Kidney (tissue), 22 donors: ENCODE measurements at places on chromosomes 1 and 21.

DNA sequence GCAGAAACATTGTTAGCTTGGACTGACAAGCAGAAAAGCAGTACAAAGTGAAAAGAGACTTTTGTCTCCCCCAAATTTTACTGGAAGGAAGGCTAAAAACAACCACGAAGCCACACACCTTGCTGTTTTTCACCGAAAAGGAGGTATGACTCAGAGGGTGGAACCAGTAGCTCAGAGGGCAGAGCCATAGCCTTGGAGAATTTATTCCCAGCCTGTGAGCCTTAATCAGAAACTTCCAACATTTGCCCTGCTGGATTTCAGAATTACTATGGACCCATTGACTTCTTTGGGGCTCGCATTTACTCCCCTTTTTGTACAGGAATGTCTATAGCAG lies 32.0 kb downstream of the RPS6KC1 start:
- no peak for DNase-seq

GRCh38 chr1:223492044-223492443 lies 98.8 kb downstream of the CCDC185 start:
- no peak for DNase-seq

DNA sequence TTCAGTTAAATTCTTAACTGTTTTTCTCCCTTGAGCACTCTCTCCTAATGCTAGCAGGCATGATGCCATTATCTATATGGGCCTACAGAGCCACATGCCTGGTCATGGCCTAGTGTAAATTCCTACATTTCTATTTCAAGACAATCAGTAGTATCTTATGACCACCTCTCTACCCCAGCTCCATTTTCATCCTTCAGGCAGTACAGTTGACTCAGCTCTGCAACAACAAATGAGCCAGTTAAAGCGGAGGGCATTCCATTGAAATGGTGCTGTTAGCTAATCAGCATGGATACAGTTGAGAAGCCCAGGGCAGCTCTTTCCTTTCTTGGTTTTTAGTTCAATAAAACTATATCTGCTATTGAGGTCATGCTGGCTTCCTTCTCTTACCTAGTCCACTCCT lies 150.0 kb downstream of the PPP1R12B start:
- DNase-seq = no peak

- DNase-seq = peak; percentile 86
These were observed 432 bp downstream of the AKT3 start for GRCh38 chr1:243849421-243850201.

- DNase-seq = no peak
These were observed 475.4 kb downstream of the PTBP2 start for GRCh38 chr1:97196825-97197516.

- no peak for DNase-seq
These were observed 6.5 kb upstream of the MATN1 start for GRCh38 chr1:30729901-30730300.

GRCh38 chr1:207944571-207944970 lies 33.6 kb upstream of the CD34 start:
- DNase-seq = no peak

DNA sequence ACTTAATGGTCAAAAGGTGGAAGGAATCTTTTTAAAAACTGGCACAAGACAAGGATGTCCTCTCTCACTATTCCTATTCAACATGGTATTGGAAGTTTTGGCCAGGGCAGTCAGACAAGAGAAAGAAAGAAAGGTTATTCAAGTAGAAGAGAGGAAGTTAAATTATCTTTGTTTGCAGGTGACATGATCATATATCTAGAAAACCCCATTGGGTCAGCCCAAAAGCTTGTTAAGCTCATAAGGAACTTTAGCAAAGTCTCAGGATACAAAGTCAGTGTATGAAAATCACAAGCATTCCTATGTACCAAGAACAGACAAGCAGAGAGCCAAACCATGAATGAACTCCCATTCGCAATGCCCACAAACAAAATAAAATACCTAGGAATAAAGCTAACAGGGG lies 5.4 kb upstream of the PGBD2 start:
- DNase-seq = no peak

- no peak for DNase-seq
These were observed 3.3 kb downstream of the PLK3 start for GRCh38 chr1:44803312-44804095.

- DNase-seq = no peak
These were observed 857.8 kb upstream of the B3GALT2 start for GRCh38 chr1:194043984-194044755.

GRCh38 chr1:179709841-179710329 lies 33.2 kb upstream of the FAM163A start:
- no peak for DNase-seq

DNA sequence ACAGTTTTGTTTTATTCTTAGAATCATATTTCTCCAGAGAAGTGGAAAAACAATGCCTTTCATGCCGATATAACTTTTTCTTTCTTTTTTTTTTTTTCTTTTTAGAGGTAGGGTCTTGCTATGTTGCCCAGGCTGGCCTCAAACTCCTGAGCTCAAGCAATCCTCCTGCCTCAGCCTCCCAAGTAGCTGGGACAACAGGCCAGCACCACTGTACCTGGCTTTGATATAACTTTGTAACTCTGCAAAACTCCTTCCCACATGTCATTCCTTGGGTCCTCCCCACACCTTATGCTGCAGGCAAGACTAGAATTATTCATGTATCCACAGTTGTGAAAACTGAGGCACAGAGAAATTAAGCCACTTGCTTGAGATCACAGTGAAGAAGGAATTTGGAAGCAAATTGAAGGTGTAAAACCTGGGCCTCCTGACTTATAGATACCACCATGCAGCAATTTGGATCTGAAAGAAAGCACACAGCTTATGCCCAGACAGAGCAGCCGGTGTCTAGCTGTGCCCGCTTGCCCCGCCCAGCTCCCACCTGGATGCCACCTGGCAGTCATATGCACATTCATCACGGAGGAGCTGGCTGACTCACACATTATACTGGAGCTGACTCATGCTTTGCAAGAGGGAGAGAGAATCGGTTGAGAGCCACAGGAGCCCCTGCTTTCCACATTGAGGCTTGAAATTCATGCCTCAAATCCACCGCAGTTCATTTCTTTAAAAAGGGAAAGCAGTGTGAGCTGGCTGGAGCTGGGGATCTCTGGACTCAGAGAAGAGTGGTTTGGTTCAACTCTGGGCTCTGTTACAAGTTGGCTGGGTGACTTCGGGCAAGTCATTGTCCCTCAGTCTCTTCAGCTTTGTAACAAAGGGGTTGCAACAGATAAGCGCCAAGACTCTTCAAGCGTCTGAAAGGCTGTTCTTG lies 8.3 kb upstream of the SLC2A1 start:
- DNase-seq = no peak

DNA sequence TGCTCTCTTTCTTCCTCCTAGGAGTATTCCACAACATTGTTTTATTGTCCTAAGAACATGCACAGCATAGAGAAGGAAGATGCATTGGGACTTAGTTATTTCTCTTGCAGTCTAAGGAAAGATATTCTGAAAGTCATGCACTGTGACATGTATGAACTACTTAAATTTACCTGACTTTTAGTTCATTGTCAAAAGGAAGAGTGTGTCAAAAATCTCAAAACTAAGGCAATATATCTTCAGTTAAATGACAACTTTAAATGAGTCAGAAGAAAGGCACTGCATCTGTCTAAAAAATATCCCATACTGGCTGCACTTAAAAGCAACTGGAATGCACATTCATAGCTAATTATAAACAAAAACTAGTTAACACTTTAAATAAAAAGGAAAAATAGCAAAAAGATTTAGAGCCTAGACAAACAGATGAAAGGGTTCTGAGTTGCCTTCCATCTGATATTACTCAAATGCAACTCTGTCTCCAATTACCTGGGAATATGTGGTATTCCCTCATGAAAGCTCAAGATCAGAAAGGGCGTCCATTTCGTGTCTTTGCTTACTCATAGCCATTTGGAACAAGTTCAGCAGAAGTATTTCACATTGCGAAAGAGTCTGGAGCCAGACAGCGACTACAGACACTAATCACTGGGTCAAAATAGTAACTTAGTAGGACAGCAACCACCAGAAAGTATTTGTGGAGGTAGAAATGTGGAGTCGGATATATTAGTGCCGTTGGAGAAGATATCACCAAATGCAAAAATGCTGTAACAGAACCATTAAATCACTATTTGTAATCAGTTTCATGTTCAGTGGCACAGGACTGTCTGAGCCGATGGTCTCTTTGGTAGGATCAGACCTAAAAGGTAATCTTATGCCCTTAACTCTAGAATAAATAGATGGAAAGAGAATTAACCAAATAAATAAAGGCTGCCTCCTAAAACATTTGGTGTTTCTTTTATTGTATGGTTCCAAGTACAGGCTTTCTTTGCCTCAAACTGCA lies 225.7 kb downstream of the GREM2 start:
- no peak for DNase-seq

GRCh38 chr1:167579986-167580385 lies 26.4 kb upstream of the CREG1 start:
- no peak for DNase-seq

DNA sequence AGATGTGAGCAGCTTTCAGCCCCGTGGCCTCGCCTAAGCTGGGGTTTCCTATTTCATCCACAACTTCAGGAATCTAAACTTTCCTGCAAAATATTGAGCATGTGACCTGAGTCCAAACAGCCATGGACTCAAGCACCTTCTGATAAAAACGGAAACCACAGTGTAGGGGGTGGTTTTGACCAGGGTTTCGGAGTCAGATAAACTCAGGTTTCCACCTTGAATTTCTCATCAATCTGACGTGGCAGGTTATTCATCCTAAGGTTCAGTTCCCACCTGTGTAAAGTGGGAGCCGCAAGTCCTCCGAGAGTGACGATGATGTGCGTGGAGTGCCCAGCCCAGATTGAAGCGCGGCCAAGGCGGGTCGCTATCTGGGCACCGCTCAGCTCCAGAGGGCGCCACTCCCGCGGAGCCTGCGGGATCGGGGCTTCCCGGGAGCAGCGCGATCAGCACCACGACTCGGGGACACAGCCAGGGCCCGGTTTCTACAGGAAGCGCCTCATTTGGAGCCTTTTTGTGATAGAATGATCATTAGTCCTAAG lies 871 bp upstream of the ETS2 start:
- DNase-seq = peak; percentile 84
